ENCODE measurements at places on chromosomes 5 and 9. TPM values are rescaled to one million over a fixed set of nuclear protein-coding genes. Genes with fewer than 3 reads are reported as not detected.

The FOXD4L6 gene
- total RNA-seq, result not detected

- DNase-seq, result no peak
These were observed 57.4 kb downstream of the NFIB start for GRCh38 chr9:14256588-14256987.

DNA sequence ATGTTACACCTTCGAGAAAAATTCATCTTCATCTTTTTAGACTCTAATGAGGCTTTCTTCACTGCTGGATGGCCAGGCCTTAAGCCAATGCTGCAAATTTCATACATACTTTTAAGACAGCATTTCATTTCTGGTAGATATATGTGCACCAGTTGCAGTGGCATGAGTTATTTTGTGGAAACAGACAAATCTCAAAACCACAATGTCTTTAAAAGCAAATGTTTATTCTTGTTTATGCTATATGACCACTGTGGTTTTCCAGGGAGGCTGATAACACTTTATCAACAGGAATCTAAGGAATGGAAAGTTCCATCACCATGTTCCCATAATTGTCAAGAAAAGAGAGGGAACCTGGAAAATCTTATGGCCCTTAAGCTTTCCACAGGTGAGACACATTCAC, 27.7 kb downstream of the CDH9 start:
- DNase-seq, result no peak

The TMEM232 gene
- total RNA-seq, result 0.92 TPM

- no peak for DNase-seq
These were observed 1.2 kb downstream of the F2RL1 start for GRCh38 chr5:76819851-76820525.

The PCDHGA12 gene
- total RNA-seq, result not detected

GRCh38 chr5:14341571-14342230, 198.6 kb downstream of the TRIO start:
- DNase-seq, result no peak

DNA sequence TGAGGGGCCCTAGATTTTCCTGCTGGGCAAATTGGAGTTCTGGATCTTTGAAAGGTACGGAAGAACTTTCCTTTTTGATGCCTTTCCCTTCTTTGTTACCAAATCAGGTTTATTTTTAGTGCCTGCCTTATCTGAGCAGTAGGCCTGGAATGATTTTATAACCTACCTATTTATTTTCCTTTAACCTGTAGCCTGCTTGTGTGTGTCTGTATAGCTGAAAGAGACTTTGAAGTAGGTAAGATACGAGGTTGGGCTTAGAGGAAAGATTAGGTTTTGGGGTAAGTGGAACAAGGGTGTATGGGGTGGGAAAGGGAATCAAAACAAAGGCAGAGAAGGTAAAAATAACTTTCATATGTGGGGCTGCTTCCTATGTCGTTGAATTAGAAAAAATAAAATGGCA, 211.2 kb downstream of the CD180 start:
- no peak for DNase-seq

The QSOX2 gene
- 14.6 TPM for total RNA-seq

DNA sequence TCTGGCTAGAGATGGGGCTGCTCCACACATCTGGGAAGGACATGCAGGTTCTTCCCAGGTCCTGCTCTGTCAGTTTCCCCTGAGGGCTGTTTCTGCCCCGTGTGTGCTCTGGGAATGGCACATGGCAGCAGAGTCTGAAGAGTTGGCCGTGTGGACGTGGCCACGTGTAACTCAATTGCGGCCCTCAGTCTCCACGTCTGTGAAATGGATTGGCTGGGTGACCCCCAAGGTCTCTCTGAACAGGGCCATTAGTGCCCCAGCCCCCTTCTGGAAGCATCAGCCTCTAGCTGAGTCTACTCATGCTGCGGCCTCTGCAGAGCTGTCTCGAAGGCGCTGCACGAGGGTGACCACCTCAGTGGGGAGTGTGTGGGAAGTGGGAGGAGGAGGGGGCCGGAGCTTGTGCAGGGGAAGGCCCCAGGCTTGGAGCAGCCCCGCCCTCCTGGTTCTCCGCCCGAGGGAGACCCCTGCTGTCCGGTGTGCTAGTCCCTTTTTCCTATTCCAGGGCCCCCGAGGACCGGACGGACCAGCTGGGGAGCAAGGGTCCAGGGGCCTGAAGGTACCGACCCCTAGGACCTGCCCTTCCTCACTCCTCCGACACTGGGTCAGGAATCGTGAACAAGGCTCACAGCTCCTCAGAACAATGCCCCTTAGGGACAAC, 58.9 kb upstream of the ORM1 start:
- no peak for DNase-seq

The OR1L4 gene
- total RNA-seq, result not detected

- DNase-seq, result no peak
These were observed 10.6 kb upstream of the HMHB1 start for GRCh38 chr5:143801252-143801939.

- DNase-seq, result no peak
These were observed 62.0 kb downstream of the MTX3 start for GRCh38 chr5:79929095-79929494.

The RLN2 gene
- total RNA-seq, result 2.8 TPM

The TEX48 gene
- total RNA-seq, result 0.86 TPM

- no peak for DNase-seq
These were observed 1.2 kb upstream of the IL11RA start for GRCh38 chr9:34650816-34651215.

- DNase-seq, result no peak
These were observed 66.2 kb downstream of the PDE6A start for GRCh38 chr5:149878371-149878770.

DNA sequence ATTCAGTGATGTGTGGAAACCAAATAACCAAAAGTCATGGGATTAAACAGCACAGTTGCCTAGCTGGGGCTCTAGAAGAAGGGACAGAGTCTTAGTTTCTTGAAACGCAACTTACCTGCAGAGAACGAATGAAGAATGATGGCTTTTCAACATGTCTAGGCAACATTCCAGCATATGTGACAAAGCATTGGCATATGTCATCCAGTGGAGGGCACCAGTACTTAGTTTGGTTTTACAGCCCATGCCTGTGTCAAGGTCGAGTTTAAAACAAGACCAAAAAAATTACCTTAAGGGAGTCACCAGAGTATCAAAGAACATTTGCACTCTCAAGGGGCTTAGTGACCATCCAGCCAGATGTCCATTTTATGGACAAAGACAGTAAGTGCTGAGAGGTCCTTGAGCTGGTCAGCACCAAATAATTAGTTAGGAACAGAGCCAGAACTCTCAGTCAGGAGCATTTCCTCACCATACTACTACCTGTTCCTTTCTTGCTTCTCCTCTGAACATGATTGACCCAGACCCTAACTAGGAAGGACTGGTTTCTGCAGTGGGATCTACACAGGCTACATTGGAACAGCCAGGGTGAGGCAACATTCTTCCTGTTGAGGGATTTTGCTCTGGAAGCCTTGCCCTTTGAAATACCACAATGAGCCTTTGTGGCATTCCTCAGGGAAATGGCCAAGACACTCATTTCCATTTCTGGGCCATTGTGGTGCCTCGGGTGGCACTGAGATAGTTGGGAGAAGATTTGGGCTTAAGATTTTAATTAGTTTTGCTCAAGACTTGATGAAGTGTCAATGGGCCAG, 75.4 kb upstream of the ANKH start:
- DNase-seq, result peak; percentile 51

DNA sequence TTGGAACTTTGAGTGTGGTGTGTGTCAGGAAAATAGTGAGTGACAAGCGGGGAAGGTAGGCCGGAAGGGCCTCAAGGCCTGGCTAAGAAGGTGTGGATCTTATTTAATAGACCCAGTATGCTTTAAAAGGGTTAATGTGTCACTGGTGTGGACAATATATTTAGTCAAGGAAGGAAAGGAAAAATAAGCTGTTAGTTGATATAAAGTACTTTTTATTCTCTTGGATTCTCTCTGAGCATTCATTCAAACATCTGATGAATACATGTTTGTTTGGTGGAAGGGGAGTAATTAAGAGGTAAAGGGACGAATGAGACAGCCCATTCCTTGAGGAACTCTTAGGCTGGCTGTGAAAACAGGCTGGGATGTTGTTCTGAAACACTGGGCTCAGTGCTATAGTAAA, 98.9 kb downstream of the MELK start:
- DNase-seq, result no peak

GRCh38 chr9:113682297-113682771, 193.8 kb upstream of the ZNF618 start:
- DNase-seq, result no peak

The CRAT gene
- total RNA-seq, result 9.8 TPM

DNA sequence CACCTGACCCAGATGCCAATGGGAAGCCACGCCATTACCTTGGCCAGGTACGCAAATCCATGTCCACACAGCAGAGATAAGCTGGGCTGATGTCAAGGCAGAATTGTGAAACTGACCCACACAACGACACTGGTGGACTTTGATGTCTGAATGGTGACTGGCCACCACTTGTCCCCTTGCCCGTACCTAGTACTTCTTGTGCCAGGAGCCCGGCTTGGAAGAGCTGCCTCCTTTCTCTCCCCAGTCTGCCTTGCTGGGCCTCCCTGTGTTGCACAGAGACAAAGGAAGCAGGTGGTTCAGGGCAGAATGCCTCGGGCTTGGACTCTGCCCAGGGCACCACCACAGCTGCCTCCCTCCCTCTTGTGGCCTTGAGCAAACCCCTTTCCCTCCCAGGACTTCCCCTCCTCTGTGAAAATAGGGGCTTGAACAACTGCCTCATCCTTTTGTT, 23.3 kb downstream of the PTGES2 start:
- no peak for DNase-seq
